GM19239 (cell line): ENCODE measurements at places on chromosomes 11 and 22.

GRCh38 chr22:21055564-21055834, 9.8 kb downstream of the LRRC74B start:
- DNase-seq, result no peak

GRCh38 chr11:121464352-121464946, 11.7 kb upstream of the SORL1-AS1 start:
- DNase-seq, result no peak

GRCh38 chr11:111428113-111428876, 49.2 kb upstream of the POU2AF1 start:
- DNase-seq, result no peak

GRCh38 chr22:28791841-28792490, 8.4 kb downstream of the XBP1 start:
- no peak for DNase-seq

- DNase-seq, result no peak
Measured at GRCh38 chr11:1308743-1309497, 512 bp downstream of the TOLLIP start.

- no peak for DNase-seq
Measured at GRCh38 chr11:101446726-101447125, 137.1 kb downstream of the TRPC6 start.

DNA sequence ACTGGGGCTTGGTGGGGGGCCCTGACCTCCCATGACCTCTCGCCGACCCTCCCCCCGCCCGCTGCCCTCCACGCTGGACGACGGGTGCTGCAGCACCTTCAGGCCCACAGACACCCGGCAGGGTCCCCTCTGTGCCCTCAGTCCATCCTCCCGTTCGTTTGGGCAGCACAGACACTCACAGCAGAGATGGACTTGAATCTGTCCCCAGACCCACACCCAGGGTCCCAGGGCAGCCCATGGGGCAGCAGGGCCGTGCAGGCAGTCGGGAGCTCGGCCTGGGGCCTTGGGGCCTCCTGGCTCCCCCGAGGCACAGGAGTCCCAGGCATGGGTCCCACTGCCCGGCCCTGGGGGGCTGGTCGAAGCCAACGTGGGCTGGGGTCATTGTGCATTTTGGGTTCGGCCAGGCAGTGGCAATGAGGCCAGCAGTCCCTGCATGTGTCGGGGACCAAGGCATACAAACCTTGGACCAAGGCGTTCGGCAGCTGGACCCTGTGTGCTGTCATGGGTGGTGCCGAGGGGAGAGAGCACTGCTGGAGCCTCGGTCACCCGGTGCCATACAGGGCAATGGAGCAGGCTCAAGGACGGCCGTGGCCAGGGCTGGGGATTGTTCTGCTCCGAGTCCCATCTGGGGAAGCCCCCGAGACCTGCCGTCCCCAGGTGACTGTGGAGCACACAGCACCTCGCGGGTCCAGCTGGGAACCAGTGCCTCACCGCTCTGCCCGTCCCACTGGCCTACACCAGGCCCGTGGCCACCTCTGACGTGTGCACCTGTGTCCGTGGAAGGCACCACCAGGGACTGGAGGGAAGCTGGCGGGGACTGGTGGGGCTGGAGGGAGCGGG, 19.3 kb upstream of the BRSK2 start:
- no peak for DNase-seq

DNA sequence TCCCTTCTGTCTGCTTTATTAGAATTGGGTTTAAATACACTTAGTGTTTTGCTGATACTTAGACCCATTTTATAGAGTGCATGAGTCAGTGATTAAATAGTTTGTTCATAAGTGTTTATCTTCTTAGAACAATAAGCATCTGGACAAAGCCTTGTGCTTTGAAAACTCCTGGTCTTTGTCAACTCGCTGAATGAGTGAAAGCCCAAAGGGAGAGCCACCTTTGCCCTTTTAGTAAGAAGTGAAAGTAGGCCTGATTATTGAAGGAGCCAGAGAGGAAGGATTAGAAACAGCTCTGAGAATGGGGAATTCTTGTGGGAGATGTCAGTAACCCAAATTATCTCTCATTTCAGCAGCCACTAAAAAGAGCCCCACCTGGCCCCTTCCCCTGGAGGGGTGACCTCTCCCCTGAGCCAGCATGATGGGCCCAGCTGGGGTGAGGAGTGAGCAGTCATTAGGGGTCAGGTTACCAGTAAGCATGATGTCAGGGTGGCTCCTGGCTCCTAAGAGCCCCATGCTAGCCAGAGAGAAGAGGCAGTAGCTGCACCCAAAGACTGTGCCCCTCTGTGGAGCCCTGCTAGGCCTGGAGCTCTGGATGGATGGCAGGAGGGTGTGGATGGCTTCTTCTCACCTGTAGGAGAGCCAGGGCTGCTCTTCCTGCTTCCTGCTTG, 125.1 kb upstream of the E2F8 start:
- DNase-seq, result no peak

- no peak for DNase-seq
Measured at GRCh38 chr11:77311701-77312100, 10.2 kb upstream of the GDPD4 start.
